ENCODE measurements at places on chromosomes 5 and 9.
A peak's percentile ranks its signal among the peaks of the same experiment; 100 is the strongest.

- DNase-seq = no peak
These were observed 24.1 kb downstream of the SARDH start for GRCh38 chr9:133713960-133714495.

DNA sequence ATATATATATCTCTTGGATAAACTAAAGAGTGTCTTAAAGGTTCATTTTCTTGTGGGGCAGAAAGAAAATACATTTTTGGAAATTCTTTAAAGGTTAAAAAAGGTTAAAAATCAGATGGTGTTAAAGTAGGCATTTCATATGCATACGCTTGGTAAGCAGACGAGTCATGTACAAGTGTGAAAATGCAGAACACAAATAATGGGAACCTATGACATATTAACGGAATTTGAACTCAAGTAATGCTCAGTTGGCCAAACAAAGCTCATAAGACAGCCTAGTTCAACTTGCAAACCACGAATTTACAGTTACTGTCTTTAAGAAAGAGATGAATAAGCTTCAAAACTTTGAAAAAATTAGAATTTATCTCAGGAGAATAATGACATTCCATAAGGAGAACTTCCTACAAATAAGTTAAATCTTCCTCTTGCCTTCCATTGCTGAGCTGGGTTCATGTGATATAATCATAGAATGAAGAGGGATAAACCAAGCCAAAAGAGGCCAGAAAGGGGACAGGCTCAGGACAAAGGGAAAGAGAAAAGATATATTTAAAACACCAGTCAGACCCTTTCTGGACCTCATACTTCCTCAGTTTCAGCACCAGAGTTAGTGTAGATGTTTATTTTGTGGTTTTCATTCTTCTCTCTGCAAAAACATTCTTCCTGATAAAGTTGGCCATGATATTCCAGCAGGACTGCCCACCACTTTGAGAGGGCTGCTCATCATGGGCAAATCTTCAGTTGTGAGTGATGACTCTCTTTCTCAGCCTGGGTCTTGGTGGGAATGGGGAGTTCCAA is 256.7 kb upstream of the CD180 start:
- DNase-seq = no peak

- no peak for DNase-seq
These were observed 114.3 kb downstream of the CRB2 start for GRCh38 chr9:123470121-123470782.

- DNase-seq = no peak
These were observed 110.7 kb upstream of the TRIM32 start for GRCh38 chr9:116576386-116576785.

- no peak for DNase-seq
These were observed 232.1 kb downstream of the MAN2A1 start for GRCh38 chr5:109921735-109922380.

DNA sequence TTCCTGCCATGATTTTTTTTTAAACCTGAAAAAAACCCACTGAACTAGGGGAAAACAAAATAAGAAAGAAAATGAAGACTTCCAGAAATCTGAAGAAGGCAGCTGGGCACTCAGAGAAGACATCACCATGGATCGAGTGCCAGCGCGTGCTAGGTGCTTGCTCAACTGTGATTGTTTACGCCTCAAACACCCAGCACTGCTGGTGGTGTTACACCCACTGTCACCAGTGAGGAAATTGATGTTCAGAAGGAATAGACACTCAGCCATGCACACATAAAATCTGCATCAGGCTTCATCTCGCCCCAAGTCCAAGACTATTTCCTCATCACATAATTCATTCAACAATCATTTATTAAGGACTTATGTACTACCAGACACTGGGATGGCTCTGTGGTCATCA is 82.1 kb downstream of the HRH2 start:
- DNase-seq = no peak

DNA sequence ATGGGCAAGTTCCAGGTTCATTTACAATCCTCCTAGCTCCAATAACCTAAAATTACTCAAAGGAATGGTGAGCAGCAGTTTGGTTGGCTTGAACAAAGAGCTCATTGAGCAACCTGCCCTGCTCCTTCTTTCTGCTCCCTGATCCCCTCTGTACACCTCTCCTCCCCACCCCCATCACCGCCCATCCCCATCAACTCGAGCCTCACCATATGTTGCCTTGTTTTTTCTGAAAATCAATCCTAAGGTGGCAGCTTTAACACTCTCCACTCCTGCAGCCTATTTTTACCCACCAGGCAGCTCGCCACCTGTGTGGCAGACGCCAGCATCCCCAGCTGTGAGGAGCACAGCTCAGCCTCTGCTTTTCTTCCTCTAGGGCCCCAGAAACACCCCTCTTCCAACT is 533.4 kb upstream of the BRINP1 start:
- no peak for DNase-seq

GRCh38 chr5:35246900-35247647 is 16.8 kb upstream of the PRLR start:
- peak; percentile 32 for DNase-seq

DNA sequence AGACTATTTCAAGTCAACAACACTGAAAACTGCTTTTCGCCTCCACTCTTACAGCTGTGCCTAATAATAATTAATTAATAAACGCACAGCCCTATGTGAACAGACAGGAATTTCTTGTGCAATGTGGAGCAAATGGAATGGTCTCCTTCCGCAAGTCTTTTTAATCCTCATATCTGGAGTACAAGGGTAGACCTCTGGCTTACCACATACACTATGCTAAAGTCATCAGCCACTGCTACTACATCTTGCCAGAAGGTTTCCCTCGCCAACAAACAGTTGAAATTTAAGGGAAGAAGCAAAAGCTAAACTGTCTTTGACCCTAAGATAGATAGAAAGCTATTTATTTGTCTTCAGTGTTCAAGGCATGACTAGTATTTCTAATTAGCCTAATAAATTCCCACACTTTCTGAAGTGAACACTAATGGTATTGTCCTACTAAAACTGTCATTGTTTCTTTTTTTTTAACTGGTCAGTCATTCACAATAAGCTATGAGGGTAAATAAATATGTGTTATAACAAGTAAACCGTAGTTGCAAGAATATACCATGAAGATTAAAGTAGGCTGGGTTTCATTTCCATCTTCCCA is 63.9 kb downstream of the GOLPH3 start:
- no peak for DNase-seq

DNA sequence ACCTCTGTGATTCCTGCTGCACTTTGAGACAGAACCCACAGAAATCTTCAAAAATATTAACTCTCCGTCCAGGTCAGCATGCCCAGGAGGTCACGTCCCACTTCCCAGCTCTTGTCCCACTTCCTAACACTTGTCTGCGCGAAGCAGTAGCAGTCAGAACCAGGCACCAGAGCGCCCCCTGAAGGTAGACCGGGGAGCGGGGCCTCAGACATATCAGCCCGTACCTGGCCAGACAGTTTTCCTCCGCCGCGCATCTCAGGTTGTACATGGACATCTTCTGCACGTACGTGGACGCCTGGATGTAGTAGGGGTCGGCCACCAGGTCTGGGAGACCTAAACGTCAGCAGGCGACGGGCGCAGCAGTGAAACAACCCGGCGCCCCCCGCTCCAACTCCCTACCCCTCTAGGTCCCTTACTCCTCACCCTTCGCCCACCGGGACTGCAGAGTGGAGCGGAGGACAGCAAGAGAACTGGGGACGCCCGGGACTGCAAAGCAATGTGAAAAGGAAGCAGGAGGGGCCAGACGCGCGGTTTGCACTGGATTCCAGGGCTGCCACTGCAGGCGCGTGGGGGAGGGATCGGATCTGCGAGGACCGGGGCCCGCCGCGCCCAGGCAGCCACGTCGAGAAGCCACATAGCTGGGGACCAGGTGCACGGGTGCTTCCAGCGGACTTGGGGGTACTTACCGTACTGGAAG is 1.2 kb downstream of the LOX start:
- peak; percentile 76 for DNase-seq

- peak; percentile 54 for DNase-seq
These were observed 4.5 kb downstream of the CEMIP2 start for GRCh38 chr9:71763832-71764231.

DNA sequence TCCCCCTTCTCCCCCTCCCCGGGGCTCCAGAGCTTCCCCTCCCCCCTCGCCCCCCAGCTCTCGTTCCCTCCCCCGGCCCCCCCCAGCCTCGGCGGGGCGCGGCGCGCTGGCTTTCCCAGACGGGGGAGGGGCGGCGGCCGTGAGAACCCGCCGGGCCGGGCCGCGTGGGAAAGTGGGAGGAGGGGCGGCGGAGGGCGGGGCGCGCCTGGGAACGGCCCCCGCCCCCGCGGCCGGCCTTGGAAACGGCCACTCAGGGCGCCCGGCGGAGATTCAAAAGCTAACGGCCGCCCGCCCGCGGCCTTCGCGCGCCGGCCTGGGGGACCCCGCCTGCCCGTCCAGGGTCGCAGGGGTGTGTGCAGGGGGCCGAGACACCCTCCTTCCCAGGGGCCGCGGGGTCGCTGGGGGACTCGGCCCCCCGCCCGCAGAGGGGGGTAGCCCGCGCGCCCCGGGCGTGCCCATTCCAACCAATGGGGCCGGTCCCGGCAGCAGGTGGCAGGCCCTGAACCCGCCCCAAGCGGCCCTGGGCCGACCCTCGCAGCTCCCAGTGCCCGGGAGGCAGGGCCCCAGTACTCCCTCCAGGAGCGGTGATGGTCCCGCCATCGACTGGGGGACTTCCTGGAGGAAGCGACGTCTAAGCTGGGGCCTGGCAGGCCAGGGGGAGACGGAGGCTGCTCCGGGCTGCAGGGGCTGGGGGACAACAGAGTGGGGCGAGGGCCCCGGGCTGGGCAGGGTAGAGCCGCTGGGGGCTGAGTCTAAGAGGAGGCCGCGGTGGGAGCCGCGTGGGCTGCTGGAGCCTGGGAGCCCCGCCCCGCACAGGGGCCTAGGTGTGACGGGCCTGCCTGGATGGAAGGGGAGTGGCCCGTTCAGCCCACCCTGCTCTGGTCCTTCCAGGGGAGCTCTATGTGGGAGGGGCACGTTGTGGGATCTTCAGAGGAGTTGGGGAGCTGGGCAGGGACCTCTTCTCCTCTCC is 14.2 kb upstream of the NRARP start:
- peak; percentile 34 for DNase-seq

DNA sequence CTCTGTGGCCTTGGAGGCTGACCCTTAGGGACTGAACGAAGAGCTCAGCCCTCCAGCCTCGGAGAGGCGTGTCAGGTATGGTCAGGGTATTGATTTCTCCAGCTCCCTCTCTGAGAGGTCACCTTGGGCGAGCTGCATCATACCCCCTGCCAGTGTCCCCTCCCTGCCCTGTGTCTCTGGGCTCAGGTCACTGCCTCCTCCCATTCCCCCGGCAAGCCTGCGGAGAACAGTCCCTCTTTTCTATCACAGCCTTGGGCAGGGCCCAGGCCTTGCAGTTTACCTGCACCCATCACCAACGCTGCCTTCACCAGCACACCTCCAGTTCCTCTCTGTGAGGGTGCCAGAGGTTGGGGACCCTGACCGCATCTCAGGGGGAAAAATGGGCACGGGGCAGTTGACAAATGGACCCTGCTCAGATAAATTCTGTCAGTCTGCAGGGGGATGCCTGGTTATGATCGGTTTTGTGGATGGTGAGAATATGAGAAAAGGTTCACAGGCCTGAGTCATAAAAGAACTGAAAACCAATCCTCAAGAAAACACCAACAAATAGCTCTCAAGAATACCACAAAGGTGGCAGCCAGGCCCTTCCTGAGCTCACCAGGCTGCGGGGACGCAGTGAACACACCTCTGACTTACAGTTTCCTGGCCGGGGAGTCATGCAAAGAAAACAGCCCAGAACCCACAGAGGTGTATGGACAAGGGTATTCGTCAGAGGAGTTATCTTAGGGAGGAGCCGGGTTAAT is 24.7 kb upstream of the RXRA start:
- DNase-seq = no peak

DNA sequence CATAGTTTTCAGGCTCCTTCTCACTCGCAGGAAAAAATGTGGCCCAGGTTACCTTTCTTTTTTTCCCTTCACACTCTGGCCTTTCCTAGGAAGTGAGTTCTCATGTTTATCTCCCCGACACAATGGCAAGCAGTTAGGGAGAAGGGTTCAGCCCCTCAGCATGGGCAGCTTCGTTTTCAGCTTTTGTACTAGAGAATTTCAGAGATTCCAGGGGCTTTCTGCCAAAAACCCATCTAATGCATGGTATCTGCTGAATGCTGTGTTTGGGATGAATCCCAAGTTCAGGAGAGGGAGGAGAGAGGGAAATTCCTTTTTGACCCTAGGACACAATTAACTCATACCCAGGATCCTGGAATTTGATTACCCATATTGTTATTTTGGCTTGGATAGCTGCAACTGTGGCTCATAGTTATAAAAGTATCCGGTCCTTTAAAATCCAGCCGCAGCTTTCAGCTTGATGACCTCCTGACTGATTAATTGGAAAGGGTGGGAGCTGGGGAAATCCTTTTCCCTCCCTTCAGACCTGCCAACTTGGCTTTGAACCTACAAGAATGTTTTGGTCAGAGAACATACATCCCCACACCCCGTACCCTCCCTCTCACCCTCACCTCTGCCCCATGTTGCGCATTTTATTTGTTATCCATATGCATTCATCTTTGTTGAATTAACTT is 78.4 kb downstream of the TMEM252 start:
- no peak for DNase-seq

- no peak for DNase-seq
These were observed 87.3 kb downstream of the NTNG2 start for GRCh38 chr9:132249123-132249522.

DNA sequence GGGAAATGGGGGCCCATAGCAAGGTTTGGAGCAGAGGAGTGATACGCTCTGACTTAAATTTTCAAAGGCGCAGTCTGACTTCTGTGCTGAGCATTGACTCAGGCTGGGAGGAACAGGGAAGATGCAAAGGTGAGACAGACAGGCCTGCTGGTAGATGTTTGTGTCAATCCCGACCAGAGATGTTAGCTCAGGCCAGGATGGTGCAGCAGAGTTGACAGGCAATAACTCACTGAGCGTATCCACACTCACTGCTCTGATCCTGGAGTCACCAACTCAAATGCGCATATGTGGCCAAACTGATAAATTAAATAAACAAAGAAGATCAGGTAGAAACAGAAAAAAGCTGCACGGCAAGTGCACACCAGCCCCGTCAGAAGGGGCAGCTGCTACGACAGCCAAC is 95.3 kb downstream of the SPOCK1 start:
- DNase-seq = no peak

GRCh38 chr5:61575103-61575502 is 243.0 kb downstream of the ZSWIM6 start:
- DNase-seq = peak; percentile 78

GRCh38 chr5:74641735-74642542 is 1.4 kb upstream of the ENC1 start:
- peak; percentile 85 for DNase-seq

- DNase-seq = no peak
These were observed 4.7 kb downstream of the MYORG start for GRCh38 chr9:34371886-34372466.

- no peak for DNase-seq
These were observed 181.2 kb downstream of the PIK3R1 start for GRCh38 chr5:68396722-68397121.
